ENCODE measurements at places on chromosomes 1 and 21.

DNA sequence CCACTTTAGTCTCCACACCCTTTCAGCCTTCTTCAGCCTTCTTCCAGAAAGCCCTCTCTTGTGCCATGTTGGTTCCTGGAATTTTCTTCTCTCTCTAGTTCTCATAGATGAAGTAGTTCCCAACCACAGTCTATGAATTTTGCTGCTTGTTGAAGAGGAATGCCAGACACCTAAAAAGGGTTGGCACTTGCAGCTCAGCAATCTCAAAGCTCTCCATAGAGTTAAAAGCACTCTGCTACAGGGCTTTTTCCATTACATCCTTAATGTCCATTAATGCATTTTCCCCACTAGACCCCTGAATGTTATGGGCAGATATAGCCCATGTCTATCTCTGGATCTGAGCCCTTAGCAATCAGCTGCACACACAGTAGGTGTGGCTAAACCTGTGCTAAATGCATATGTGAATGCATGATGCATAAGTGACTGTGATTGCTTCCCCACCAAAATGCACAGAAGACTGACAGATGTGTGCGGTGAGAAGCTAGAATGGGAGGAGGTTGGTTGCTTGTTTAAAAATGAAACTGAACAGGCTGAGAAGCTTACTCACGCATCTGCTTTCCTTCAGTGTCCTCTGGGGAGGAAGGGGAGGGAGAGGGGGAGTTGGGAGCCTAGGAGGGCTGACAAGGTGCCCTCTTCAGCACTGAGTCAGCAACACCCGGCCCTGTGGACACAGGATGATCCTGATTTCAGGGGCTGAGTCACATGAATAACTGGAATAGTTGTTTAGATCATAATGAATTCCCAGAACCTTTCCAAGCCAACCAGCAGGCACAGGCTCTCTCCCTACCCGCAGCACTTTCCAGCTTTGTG is 146.1 kb upstream of the FGGY start:
- peak; percentile 99 for DNase-seq

- DNase-seq = no peak
Observed at GRCh38 chr1:194431121-194431520, 1244.7 kb upstream of the B3GALT2 start.

- peak; percentile 43 for DNase-seq
Observed at GRCh38 chr1:16396591-16396990, 29.5 kb downstream of the SZRD1 start.

GRCh38 chr21:44496564-44497550 is 41.5 kb downstream of the LRRC3 start:
- no peak for DNase-seq

DNA sequence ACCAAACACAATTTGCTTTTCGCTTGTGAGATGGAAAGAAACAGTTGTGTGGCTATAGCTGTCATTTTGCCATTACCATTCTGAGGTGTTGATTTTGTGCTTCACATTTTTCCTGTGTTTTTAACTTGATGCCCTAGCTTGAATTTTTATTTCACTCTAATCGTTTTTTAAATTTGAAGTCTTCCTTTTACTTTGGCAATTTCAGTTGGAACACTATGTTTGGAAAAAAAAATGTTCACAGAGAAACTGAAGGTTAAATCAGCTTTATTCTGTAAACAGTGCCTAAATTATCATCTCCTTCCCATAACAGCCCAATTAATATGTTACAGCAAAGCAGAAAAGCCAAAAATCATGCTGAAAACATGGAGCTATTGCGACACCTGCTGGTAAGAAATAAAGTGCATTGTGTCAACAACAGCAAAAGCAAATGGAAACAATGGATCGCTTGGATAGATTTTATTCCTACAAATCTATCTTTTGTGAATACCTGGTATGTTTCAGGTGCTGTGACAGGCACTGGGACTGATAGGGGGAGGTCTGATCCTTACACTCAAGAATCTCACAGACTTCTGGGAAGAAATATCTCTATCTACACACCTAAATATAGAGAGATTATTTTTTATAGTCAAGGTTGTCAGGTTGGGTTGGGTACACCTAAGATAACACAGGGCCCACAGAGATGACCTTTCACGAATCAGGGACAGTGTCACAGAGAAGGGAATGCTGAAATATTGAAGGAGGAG is 16.2 kb upstream of the ERICH3 start:
- DNase-seq = peak; percentile 62

- no peak for DNase-seq
Observed at GRCh38 chr1:176183618-176184017, 23.5 kb downstream of the COP1 start.

GRCh38 chr1:173049322-173049633 is 1.5 kb downstream of the TNFSF18 start:
- no peak for DNase-seq

- DNase-seq = no peak
Observed at GRCh38 chr1:54558434-54559030, 10.5 kb downstream of the ACOT11 start.

DNA sequence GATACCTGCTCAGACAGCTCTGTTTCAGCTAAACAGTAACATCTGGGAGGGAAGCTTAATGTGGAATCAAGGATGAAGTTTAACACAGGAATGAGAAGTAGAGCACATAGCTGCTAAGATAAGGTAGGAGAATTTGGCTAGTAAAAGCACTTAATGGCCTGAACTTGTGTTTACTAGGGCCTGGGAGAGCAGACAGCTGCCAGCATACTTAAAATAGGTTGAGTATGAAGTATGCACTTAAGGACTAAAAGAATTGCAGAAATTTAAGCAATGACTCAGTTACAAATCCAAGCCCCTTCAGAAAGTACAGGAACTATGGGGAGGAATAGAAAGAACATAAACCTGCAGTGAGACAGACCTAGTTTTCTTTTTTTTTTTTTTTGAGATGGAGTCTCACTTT is 53.0 kb downstream of the BACH1 start:
- peak; percentile 47 for DNase-seq
